ENCODE measurements at places on chromosomes 12 and 14.

DNA sequence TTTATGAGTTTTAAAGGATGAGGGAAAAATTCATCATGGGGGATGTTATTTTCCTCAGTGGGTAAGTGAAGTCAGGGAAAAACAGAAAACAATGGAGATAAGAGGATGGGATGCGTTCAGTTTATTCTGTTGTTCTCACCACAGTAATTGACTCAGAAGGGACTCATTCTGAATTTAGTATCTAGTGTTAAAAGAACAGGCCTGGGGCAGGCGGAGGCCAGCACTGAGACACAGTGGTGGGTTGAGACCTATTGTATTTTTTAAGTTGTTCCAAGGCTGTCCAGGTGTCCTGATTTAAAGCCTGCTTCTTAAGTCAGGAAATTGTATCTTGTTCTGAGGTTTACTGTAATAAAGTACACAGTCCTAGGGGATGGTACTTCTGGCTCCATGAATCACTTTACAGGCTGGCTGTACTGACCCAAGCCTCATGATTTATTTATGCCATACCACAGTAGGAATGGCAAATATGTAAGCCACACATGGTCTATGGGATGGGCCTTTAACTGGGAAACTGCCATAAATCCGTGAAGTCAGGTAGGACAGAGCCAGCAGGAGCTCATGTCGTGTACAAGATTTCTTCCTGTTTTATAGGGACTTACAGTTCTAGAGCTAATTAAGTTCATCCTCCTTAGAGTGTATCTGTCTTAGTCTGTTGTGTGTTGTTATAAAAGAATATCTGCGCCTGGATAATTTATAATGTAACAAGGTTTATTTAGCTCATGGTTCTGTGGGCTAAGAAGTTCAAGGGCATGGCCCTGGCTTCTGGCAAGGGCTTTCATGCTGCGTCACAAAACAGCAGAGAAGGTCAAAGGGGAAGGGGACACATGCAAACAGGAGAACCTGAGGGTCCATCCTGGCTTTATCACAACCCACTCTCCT, 244.1 kb downstream of the FBXL14 start:
- DNase-seq, result no peak

DNA sequence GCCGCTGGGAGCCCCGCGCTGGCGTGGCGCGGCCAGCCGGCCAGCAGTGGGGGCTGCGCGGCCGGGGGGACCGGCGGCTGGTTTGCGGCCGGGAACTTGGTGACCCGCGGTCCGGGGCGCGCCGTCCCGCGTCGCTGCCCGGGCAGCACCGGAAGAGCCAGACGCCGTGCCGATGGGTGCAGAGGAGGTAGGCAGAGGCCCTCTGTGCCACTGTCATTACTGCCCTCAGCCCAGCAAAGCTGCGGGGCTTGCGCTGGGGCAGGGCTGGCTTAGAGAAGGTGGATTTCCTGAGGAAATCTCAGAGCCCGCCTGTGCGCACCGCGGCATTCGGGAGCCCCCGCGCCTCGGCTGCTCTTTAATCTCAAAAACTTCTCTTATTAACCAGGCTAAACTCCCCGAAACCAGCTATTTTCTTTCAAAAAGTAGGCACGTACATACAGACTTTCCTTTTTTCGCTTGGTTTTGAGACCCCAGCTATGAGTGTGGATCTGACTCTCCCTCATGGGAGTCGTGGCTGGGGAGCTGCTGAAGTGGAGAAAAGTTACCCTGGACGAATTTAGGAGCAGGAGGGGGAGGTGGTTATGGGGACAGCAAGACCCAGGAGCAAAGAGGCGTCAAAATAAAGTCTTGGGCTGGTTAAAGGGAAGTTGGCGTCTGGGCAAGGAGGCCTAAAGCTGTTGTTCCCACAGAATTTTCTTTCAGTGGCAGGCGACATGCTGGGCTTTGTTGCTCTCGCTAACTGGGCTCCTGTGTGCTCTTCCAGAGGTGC, 802 bp downstream of the SUSD6 start:
- DNase-seq, result peak; percentile 65

GRCh38 chr12:129489100-129489676, 414.6 kb downstream of the TMEM132D start:
- no peak for DNase-seq

DNA sequence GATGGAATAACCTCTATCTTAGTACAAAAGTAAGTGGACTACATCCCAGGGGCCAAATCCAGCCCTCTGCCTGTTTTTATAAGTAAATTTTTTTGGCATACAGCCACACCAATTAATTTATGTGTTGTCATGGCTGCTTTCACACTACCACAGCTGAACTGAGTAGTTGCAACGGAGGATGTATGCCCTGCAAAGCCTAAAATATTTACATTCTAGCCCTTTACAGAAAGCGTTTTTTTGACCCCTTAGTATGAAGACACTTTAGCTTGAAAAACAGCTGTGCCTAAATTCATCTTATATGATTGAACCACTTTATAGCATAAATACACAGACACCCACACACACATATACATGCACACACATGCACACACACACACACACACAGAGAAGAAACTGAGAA, 501.6 kb downstream of the EGLN3 start:
- no peak for DNase-seq

DNA sequence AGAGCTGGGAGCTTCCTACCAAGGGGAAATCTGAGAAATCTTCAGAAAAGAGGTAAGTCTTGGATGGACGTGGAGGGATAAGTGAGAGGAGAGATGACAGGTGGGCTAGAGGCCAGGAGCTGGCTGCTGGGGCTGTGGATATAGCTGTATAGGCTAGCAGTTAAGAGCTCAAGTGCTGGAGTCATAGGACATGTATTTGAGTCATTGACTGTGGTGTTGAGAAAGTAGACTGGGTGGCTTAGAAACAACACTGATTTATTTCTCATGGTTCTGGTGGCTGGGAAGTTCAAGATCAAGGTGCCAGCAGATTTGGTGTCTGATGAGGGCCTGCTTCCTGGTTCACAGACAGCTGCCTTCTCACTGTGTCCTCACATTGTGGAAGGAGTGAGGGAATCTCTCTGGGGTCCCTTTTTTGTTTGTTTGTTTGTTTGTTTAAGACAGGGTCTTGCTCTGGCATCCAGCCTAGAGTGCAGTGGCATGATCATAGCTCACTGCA, 151.1 kb upstream of the FUT8 start:
- no peak for DNase-seq

- DNase-seq, result no peak
These were observed 705.2 kb downstream of the LRFN5 start for GRCh38 chr14:42311876-42312275.

DNA sequence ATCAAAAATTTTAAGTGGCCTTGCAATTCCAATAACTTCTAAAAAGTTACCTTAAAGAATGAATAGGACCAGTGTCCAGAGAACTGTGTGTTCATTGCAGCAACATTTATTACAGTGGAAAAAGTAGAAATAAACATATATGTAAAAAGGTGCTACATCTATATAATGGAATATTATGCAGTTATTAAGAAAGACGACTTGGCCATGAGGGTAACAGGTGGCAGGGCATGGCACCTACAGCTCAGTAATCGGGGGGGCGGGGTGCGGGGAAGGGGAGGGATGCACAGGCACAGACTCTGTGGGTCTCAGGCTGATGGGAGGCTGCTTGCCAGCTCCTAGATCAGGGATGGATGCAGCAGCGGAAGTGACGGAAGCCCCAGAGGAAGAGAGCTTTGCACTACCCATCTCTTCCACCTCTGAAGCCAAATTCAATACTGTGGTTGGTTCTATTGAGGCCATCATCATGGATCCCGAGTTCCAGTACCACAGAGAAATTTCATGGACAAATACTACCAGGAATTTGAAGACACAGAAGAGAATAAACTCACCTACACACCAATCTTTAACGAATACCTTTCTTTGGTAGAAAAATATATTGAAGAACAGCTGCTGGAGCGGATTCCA, 14.0 kb downstream of the KRT76 start:
- DNase-seq, result no peak

DNA sequence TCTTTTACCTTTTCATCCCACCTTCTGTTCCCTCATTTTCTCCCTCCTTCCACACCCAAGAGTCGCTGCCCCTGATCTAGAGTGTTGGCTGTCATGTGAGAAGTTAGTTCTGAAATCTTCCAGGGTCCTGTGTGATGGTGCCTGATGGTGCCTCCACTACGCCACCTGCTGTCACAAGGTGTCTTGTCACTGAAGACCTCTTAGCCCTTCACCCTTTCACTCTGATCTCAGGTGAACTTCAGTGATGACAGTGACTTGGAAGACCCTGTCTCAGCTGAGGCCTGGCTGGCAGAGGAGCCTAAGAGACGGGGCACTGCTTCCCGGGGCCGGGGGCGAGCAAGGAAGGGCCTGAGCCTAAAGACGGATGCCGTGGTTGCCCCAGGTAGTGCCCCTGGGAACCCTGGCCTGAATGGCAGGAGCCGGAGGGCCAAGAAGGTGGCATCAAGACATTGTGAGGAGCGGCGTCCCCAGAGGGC, 7.6 kb upstream of the PFDN5 start:
- peak; percentile 57 for DNase-seq

- DNase-seq, result no peak
These were observed 27.4 kb downstream of the RAB21 start for GRCh38 chr12:71782017-71782416.

- no peak for DNase-seq
These were observed 216.5 kb downstream of the PHLDA1 start for GRCh38 chr12:75814851-75815754.

DNA sequence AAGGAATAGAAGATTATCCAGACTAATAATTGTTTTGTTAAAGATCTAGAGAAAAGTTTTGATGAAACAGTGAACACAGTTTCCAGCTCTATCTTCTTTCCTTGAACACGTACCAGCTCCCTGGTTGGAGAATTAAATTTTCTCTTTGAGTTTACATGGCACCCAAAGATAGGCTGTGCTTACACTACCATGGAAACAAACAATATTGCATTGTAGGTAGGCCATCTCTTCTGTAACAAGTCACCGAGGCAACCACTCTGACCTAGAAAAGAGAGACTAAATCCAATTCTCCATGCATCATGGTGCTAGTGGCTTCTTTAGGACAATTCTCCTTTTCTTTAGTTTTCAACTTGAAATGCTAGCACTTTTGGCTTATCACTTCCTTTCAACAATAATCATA, 9.9 kb downstream of the BMAL2 start:
- DNase-seq, result no peak

DNA sequence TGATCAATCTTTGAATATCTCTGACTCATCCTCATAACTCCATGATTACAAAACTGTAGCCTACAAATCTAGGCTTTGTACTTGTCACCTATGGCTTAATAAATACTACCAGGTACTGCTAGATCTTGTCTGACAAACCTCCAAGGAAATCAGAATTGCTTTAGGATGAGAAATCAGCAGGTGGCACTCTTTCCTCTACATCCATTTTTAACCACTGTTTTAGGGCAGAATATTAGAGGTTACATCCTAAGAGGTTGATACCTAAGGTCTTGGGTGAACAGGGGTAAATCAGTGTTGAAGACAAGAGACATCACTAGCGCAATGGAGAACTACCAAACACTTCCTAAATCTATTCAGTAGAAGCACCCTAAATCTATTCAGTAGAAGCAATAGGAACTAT, 63.1 kb upstream of the SOX5 start:
- DNase-seq, result no peak

- DNase-seq, result no peak
These were observed 15.8 kb upstream of the ANKRD9 start for GRCh38 chr14:102525219-102525928.

DNA sequence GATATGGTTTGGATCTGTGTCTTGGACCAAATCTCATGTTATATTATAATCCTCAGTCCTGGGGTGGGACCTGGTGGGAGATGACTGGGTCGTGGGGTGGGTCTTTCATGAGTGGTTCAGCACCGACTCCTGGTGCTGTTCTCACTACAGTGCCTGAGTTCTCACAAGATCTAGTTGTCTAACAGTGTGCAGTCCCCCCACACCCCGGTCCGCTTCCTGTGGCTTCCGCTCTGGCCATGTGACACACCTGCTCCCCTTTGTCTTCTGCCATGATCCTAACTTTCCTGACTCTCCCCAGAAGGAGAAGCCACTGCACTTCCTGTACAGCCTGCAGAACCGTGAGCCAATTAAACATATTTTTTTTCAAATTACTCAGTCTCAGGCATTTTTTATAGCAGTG, 1262.2 kb downstream of the TMEM121 start:
- no peak for DNase-seq

GRCh38 chr12:95131589-95132340, 58.3 kb upstream of the NR2C1 start:
- no peak for DNase-seq

DNA sequence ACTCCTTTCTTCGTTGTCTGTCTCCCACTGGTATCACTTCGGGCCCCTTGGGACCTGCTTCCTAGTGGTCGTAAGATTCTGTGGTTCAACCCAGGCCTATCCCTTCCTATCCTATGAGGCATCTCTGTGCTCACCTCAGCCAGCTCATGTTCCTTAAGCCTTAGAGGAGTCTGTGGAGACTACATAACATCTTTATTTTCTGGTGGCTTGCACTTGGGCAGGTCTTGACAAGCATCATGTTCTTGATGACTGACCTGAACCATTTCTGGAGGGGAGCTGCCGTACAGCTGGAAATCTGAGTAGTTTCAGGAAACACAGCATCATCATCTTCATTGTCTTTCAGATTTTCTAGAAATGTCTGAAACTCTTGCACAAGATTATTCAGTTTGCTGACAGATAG, 69.3 kb downstream of the PPFIBP1 start:
- no peak for DNase-seq

DNA sequence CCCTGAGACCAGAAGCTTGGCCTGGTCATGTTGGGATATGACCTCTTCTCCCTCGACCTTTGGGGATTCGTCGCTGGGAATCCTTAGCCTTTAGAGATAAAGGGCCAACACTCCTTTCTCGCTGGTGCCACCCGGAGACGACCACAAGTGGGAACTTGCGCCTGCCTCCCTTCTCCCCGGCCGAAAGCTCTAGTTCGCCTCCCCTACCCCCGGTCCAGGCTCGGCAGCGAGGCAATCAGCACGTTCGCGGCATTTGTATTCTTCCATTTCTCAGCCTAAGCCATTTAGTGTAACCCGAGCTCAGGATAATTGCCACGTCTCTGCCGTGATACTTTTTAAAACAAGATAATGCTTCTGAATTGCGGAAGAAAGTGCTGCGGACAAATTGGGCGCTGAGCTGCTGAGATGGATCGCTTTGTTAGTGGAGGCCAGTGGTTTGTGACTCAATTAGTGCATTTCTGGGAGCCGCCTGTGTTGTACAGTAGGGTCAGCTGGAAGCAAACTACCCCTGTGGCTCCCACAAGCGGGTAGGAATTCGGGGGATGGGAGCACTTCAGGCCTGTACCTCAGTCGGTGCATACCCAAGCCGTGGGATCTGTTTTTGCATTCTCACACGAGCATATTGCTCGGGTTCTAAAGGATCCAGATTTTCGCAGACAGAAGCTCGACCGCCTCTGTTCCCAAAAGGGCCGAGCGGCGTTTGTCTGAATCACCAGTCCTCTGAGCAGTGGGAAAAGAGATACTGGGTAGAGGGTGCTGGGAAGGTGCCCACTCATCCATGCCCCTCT, 6.8 kb upstream of the SIX1 start:
- peak; percentile 14 for DNase-seq

GRCh38 chr12:12954878-12955625, 3.1 kb upstream of the GPRC5D start:
- no peak for DNase-seq
